ENCODE measurements at places on chromosomes 12 and 14.

GRCh38 chr12:52418576-52419110 is 12.5 kb upstream of the KRT82 start:
- no peak for DNase-seq

DNA sequence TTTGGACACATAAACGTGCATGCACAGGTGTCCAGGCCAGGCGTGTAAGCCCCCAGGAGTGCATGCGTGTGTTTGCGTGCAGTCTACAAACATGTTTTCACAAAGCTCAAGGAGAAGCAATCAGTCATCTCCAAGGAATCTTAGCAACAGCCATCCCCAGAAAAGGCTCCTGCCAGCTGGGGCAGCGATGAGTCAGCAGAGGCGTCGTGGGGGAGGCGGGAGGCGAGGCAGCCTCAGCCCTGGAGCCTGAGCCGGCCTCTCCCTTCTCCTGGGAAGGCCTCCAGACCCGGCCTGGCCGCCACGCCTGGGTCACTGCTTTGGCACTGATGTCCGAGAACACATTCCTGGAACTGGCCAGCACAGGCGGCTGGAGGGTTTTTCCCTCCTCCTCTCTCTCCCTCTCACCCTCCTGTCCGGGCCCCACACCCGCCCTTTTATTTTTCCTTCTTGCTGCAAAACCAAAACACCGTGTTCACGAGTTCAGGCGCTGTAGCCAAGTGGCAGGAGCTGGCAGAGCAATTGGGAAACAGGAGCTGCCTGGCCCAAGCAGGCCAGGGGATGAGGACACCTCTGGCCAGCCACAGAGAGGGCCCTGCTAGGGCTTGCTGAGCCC is 92.7 kb downstream of the LRRC74A start:
- no peak for DNase-seq

DNA sequence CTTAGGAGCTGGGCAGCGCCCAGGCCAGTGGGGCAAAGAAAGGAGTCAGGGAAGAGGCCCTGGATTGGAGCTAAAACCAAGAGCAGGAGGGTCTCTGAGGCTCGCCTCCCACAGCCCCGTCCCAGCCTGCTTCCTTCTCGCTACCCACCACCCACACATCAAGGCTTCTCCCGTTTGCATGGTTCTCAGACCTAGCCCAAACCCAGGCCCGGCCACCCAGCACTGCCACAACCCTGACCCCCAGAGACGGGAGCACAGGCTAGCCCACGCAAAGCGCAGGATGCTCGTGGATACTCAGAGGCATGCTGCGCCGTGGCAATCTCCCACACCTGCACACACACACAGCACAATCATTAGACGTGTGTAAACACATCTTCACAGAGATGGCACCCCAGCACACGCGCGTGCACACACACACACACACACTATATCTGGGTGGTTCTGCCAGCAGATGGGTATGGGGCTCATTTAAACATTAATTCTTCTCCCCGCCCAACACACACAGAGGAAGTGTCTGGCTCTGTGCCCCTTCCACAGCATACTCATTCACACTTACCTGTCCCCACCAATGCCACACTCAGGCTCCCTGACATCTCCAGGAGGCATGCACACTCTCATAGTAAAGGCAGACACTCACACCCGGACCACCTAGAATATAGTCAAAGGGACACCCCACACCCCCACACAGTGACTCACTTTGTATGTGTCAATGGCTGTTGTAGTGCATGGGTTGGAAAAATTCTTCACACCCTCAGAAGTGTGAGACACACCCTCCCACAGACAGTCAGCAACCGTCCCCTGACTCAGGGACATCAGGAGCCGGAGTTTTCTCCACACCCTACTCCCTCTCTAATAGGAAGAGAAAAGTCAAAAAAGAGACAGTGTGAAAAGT is 1.1 kb downstream of the CARMIL3 start:
- no peak for DNase-seq

- no peak for DNase-seq
Observed at GRCh38 chr14:37139710-37140109, 32.7 kb downstream of the SLC25A21 start.

- no peak for DNase-seq
Observed at GRCh38 chr12:65300679-65301349, 22.3 kb downstream of the MSRB3 start.

GRCh38 chr14:69708049-69708448 is 58.9 kb upstream of the SRSF5 start:
- DNase-seq: no peak

GRCh38 chr14:29906256-29906870 is 21.3 kb downstream of the PRKD1 start:
- DNase-seq: no peak

DNA sequence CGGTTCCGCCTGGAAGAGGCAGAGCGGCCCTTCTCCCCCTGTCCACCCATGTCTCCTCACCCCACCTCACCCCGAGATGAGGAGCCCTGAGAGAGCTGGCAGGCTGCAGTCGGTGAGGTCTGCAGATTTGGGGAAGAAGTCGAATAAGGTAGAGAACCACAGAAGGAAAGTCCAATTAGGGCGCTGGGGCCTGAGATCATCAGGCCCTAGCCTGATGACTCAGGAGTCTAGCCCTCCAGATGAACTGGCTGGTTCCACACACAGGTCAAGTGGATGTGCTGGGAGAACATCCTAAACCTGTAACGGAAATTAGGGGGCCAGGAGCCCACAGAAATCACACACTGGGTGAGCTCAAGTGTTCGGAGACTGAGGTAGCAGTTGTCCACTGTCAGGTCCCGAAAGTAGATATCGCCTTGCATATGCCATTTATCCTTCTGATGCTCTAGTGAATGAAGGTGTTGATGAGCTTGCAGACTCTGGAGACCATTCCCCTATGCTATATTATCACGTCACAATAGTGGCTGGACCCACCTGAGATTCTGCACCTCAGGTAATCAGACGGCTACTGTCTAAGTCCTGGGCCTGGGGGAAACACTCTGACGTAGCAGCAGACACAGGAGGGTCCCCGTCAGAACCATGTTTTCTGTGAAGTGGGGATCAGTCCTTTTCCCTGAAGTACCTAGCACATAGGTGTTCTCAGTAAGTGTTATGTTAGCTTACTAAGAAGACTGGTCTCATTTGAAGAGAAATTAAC is 886 bp upstream of the METTL17 start:
- DNase-seq: no peak

- DNase-seq: no peak
Observed at GRCh38 chr12:86787419-86787818, 531.2 kb upstream of the MGAT4C start.

- DNase-seq: no peak
Observed at GRCh38 chr12:88932457-88932856, 352.2 kb upstream of the KITLG start.

- no peak for DNase-seq
Observed at GRCh38 chr14:42057111-42057510, 450.4 kb downstream of the LRFN5 start.

DNA sequence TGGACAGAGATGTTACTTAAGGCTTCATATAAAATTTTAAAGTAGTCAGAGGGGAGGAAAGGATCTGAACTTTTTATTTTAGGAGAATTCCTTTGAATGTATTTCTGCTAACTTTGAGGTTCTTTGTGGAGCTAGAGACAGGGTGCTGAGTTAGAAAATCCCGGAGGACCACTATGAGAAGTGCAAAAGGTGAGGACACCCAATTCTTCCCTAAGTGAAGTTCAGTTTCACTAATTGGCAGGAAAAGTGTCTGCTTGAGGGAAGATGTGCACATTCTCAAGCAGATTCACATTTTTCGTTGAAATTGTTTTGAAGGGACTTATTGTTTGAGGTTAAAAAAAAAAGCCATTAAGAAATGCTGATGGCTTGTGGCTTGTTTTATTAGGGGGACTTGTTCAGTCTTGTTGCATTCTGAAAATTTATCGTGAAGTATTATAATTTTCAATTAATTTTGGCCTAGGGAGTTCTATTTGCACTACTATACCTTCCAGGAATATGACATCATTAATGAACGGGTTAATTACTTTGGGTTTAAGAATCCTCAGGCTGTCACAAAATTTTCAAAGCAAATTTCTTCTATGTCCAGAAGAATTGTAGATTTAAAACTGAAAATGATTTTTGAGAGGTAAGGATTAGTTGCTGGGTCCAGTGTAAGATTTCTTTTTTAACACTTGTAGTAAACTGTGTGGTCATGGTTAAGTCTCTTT is 1.8 kb downstream of the PCNX1 start:
- no peak for DNase-seq

DNA sequence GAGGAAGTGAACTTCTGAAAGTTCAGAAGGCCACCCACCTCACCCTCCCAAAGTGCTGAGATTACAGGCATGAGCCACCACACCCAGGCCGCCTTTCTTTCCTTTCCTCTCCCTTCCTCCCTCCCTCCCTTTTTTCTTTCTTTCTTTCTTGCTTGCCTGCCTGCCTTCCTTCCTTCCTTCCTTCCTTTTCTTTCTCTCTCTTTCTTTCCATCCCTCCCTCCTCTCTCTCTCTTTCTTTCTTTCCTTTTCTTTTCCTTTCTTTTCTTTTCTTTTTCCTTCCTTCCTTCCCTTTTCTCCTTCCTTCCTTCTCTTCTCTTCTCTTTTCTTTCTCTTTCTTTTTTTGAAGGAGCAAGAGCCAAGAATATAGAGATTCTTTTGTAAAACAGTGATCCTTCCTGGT is 208.3 kb upstream of the HMGA2 start:
- no peak for DNase-seq

DNA sequence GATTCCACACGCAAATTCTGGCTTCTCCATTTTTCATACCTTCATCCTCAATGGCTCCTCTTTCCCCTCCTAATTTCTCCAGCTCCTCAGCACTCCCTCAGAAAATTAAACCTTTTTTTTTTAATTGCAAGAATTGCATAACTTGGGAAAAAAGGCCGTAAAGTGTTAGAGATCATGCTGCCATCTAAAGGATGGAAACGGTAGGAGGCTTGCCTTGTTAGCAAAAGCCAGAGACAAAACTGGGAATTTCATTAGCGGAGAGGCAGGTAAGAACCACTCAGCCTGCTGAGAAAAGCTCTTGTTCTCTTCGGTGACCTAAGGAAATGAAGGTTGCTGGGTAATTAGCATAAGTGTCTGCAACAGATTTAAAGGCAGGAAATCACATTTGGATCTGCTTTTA is 204.3 kb downstream of the AEBP2 start:
- DNase-seq: no peak

DNA sequence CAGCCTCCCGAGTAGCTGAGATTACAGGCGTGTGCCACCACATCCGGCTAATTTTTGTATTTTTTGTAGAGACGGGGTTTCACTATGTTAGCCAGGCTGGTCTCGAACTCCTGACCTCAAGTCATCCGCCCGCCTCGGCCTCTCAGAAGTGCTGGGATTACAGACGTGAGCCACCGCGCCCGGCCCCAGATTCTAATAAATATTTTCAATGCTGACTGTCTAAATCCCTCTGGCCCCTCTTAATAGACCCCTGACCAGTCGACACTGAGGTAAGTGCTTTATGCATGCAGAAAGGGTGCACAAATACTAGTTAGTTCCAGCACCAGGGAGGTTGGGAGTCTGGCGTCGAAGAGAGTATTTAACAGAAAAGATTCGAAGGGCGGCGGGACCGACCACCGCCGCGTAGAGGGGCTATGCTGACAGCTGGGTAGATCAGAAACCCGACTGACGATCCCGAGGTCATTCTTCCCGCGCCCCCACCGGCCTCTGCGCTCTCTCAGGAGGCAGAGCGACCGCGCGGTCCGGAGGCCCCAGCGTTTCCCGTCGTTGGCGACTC is 1.1 kb upstream of the SPATS2 start:
- DNase-seq: no peak

GRCh38 chr14:102486513-102487203 is 22.9 kb downstream of the ANKRD9 start:
- no peak for DNase-seq

DNA sequence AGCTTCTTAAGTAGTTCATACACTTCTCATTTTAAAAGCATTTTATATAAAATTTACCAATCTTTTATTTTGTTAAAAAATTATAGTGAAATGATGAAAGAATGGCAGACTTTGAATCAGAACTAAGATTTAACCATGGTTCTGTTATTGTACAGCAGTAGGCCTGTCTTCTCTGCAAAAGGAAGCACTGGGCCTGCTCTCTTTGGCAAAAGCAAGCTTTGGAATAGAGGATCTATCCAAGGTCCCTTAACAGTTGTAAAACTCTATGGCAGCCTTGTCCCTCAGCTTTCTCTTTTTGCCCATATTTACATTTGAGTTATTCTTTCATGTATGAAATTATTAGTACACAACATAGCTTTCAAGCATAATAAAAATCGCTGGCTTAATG is 82.8 kb downstream of the PLEKHG7 start:
- no peak for DNase-seq

GRCh38 chr14:39091716-39092115 is 11.3 kb downstream of the SEC23A start:
- no peak for DNase-seq

- DNase-seq: no peak
Observed at GRCh38 chr14:33675415-33676130, 275.3 kb downstream of the EGLN3 start.

DNA sequence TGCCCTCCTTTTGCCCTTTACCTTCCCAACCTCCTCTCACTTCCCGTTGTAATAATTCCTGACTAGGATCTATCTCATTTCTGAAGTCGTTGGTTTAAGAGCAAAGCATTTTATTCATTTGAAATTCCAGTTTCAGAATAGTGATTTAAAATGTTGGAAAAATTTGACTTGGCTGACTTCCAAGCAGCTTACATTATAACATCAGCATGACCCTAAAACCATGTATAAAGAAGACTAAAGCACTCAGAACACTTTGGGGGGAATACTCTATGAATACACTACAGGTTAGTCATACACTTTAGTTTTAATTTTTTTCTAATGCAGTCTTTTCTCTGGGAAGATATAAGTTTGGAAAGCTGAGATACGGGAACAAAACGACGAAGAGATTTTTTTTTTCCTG is 161.1 kb downstream of the BTG1 start:
- no peak for DNase-seq

- no peak for DNase-seq
Observed at GRCh38 chr12:18551106-18551505, 186.7 kb downstream of the PLCZ1 start.

GRCh38 chr14:57405562-57405961 is 15.2 kb downstream of the NAA30 start:
- no peak for DNase-seq

GRCh38 chr14:103504991-103505565 is 17.6 kb downstream of the CKB start:
- DNase-seq: no peak

- no peak for DNase-seq
Observed at GRCh38 chr12:1126091-1126490, 135.1 kb downstream of the ERC1 start.

DNA sequence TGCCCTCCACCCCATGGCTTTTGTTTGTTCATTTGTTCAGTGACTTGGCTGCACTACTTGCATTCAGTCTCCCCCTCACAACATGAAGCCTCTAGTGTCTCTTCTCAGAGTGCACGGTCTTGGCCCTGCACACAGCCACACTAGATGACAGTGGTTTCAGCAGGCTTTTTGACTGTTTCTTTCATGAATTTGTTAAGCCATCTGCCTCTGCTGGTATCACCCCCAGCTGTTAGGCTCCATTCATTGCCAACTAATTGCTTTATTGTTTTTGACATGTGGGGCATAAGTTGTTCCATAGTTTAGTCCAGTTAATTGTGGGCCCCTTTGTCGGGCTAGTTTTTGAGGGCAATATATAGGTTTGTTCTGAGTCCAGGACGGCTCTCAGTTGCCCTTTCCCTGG is 18.8 kb downstream of the OS9 start:
- no peak for DNase-seq

GRCh38 chr12:53624458-53624857 is 1.7 kb downstream of the ATF7 start:
- no peak for DNase-seq

GRCh38 chr12:125070112-125070511 is 4.9 kb downstream of the AACS start:
- no peak for DNase-seq
